RWPE1 (cell line): ENCODE measurements at places on chromosomes 3 and 15.

DNA sequence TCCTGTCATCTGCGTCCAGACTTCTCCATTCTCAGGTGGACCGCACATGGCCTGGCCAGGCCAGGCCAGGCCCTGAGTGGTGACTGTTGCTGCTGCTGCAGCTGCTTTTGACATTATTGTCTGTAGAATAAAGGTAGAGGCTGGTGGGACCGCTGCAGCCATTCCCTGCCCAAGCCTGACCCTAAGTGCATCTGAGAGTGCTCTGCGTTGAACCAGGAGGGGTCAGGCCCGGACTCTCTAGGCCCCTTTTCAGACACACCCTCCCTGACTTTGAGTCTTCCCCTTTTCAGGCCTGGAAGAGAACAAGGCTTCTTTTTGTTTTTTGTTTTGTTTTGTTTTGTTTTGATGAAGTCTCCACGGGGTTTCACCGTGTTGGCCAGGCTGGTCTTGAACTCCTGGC, 54.6 kb upstream of the FLNB start:
- DNase-seq: no peak

- DNase-seq: no peak
Measured at GRCh38 chr15:46293550-46293949, 658.7 kb downstream of the SQOR start.

DNA sequence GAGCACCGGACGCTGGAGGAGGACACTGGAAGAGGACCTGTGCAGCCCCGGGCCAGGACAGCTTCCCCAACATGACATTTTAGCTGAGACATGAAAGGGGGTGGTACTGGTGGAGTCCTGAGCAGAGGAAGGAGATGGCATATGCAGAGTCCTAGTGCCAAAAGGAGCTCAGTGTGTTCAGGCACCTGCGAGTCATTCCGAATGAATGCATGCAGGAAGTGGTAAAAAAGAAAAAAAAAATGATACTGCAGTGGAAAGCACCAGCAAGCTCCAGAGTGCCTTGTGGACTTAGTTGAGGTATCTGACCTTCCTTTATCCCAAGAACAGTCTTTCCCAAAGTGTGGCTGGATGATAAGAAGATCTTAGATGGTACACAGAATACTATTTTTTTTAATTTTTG, 6.6 kb upstream of the ZNF148 start:
- DNase-seq: no peak

DNA sequence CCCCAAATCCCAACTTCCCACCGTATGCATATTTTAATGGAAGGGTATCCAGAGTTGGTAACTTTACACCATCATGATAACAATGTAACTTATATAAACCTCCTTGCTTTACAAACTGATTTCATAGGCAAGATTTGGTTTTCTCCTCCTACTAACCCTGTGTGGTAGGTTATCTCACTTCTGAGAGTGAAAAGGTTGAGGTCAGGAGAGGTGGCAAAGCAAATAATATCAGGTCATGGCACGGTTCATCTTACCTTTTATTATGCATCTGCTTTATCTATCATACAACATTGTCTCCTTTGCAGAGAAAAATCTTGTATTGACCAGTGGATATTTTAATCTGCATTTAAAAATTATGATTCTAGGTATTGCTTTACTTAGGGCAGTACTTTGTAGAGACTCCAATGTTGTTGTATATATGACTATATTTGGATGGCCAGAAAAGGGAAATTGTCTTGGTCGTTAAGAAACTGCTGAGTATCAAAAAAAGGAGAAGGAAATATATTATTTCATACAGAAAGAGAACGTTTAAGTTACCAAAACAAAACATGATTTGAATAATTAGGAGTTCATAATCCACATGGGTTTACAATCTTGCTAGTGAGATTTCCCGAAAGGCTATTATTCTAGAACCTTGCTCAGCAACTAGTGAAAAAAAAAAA, 30.4 kb downstream of the NFKBIZ start:
- no peak for DNase-seq

DNA sequence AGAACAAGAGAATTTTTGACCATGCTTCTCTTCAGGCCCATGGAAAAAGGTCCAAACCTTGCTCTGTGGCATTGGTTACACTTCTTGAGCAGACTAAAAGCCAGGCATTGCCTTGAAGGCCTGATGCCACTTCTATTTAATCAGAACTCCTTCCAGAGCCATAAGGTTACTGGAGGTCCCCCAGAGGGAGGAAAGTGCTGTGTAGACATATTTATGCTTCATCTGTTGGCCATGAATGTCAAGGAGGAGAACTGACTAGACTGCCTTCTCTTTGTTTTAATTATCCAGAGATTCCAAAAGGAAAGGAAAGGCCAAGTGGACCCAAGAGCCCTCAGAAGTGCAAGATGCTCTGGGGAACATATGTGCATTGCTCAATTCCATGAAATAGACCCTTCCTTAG, 292.6 kb upstream of the NR2E3 start:
- DNase-seq: no peak

GRCh38 chr3:124919756-124920155, 14.8 kb downstream of the MUC13 start:
- no peak for DNase-seq

DNA sequence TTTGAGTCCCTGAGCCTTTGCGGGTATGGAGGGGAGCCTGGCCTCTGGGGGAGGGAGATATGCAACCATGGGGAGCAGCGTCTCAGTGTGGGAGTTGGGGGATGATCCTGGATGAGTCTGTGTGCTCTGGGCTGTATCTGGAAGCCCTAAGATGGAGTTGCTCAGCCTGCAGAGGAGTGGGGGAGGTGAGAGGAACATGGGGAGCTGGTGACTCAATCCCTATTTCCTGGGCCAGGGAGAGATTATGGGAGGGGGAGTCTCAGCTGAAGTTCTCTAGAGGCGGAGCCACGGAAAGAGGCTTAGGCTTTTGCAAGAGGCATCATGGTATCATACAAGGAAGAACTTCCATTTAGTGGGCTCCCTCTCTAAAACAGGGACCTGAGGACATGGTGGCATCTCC, 59.5 kb upstream of the TMEM115 start:
- DNase-seq: no peak

GRCh38 chr3:177284383-177284881, 87.2 kb upstream of the TBL1XR1 start:
- DNase-seq: peak; percentile 12

- no peak for DNase-seq
Measured at GRCh38 chr3:71104976-71105375, 478.6 kb downstream of the FOXP1 start.

GRCh38 chr15:30940359-30940758, 36.6 kb downstream of the FAN1 start:
- DNase-seq: no peak

GRCh38 chr3:63975723-63976122, 47.6 kb downstream of the PSMD6 start:
- peak; percentile 55 for DNase-seq

- DNase-seq: no peak
Measured at GRCh38 chr3:189632242-189632641, 1.1 kb downstream of the TP63 start.

GRCh38 chr15:98599909-98600691, 48.2 kb upstream of the IGF1R start:
- peak; percentile 17 for DNase-seq

DNA sequence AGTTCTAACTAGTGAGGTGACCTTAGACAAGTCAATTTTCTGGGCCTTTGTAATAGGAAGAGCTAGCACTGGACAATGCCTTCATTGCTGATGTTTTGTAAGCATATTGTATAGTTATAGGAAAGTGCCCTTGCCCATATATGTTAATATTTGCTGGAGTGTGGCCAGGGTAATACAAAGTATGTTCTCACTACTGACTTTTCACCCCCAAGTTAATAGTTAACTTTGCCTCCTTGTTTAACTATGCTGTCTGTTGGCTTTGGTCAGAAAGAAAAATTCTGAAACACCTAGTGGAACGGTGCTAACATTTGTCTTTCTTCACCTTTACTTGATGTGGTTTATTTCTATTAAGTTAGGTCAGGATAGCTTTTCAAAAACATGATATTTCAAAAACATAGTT, 287.4 kb upstream of the CTNNB1 start:
- no peak for DNase-seq

DNA sequence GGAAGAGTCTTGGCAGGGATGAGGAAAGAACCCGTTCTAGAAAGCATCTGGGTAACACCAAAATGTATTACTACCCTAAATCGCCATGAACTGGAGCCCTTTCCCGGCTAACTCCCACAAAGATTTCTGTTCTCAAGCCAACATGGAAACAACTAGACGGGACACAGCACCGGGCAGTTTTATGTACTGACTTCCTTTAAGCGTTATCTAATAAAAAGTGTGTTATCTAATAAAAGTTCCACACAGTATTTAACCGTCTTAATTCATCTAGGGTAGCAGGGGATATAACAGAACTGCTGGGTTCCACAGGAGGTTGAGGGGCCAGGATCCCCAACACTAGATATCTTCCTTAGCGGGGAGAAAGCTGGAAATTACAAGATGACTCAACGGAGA, 347 bp upstream of the C3orf62 start:
- DNase-seq: no peak

DNA sequence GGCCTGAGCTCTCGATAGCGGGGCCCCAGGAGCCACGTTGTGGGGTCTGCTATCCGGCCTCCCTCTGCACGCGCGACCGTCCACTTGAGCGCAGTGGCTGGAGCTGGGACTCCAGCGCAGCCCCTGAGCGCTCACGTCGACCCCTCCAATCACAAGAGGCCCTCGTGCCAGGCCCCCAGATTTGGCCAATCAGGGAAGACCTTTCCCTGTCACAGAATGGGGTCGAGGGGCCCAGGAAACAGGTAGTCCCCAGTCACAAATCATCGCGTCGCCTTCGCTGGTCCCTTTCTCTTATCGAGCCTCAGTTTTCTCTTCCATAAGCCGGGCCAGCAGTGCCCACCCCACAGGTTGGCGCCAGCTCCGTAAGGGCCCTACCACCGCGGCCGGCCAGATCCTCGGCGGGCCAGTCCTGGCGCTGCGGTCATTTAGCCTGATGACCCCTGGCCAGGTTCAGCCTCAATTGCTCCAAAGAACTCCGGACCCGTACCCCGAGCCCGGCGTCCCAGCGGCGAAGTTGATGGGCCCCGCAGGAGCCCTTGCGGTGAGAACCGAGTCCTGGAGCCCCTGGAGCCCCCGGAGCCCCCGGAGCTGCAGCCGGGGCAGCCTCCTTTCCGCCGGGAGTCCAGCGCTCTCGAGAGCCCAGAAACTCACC, 435 bp downstream of the ALDH1L1 start:
- no peak for DNase-seq

DNA sequence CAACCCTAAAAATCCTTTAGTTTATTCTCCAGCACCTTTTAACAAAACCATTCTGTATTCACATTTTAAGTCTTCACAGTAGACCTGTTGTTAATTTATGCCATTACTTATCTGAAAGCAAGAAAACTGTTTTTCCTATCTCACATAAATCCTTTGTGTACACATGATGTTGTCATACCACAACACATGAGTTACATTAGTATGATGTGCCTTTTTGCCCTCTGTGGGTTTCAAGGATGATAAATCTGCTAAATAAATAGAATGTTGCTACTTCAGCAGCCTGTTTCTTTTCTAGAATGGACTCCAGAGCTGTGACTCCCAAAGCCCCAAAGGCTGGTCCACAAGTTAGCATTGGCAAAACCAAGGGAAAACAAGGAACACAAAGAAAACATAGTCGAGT, 151.6 kb downstream of the SERPINI1 start:
- DNase-seq: no peak

GRCh38 chr15:68695061-68695595, 116.3 kb downstream of the CORO2B start:
- no peak for DNase-seq

DNA sequence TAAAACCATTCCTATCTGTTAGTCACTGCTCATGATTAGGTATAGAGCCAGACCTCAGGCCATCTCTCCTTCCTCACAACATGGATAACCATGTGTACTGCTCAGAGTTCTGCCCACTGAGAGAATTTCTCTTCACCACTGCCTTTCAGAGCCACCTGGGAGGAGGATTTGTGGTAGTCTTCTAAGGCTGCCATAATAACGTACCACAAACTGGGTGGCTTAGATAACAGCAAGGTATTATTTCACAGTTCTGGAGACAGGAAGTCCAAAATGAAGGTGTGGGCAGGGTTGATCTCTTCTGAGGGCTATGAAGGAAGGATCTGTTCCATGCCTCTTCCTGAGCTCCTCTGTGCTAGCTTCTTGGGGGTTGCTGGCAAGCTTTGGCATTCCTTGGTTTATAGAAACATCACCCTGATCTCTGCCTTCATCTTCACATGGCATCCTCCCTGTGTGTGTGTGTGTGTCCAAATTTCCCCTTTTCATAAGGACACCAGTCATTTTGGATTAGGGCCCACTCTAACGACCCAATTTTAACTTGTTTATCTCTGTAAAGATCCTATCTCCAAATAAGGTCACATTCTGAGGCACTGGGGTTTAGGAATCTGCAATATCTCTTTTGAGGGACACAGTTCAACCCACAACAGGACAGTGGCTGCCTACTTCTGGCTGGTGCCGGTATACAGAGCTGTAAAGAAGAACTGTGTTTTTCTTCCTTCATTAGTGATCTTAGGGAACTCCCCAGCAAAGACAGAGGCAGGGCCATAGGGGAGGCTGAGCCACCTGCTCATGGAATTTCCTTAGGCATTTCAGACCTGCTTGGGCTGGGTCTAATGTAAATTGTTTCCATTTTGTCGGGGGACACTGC, 42.1 kb upstream of the NOX5 start:
- DNase-seq: no peak

GRCh38 chr3:279325-279724, 82.8 kb downstream of the CHL1 start:
- DNase-seq: no peak

DNA sequence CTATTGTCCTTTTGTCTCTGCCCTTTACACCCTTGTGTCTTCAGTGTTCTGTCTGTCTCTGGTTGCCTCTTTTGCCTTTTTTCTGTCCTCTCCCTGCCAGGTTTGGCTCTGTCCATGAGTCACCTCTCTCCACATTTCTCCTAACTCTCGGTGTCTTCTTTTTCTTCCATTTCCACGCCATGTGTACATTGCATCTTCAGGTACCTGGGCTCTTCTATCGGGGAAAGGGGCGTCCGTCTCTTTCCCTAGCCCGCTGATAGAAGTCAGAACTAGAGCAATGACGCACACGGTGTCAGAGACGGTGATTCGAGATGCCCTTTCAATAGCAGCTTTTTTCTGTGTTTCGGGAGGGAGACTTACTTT, 641 bp downstream of the OPA1 start:
- DNase-seq: peak; percentile 30

DNA sequence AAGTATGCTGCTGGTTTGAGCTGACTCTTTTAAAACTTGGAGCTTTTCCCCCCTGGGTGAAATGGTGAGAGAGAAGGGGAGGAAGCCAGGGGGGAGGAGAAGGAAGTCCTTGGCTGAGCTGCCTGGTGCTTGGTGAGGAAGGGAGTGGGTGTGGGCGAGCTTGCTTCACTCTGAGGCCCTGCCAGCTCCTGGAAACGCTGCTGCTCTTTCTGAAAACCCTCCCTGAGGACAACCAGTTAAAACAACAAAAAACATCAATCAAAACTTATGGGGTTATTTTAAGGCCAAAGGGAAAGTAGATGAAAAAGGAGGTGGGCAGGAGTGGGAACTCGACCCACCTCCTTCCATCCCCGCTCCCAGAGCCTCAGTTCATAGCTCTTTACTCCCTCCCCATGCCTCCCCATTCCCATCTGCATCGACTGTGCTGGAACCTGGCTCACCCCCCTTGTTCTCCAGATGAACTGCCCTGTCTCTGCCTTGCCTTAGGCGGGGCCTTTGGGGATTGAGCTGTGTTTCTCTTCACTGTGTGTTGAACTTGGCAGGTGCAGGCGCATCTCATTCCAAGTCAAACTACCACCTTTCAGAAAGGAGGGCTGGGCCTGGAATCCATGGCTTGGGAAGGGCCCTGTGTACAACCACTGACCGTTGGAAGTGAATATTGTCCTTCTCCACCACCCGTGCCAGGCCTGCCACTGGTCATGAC, 166.1 kb downstream of the ZNF621 start:
- DNase-seq: no peak
